A549 (cell line): ENCODE measurements at places on chromosomes 6 and 20. TPM values are rescaled to one million over a fixed set of nuclear protein-coding genes. Genes with fewer than 3 reads are reported as not detected.

Gene MGME1
- 46.6 to 49.7 TPM (median 46.9 TPM) in 3 replicates for polyA plus RNA-seq

GRCh38 chr6:46136831-46137230 is 7.0 kb downstream of the ENPP4 start:
- no peak for DNase-seq

DNA sequence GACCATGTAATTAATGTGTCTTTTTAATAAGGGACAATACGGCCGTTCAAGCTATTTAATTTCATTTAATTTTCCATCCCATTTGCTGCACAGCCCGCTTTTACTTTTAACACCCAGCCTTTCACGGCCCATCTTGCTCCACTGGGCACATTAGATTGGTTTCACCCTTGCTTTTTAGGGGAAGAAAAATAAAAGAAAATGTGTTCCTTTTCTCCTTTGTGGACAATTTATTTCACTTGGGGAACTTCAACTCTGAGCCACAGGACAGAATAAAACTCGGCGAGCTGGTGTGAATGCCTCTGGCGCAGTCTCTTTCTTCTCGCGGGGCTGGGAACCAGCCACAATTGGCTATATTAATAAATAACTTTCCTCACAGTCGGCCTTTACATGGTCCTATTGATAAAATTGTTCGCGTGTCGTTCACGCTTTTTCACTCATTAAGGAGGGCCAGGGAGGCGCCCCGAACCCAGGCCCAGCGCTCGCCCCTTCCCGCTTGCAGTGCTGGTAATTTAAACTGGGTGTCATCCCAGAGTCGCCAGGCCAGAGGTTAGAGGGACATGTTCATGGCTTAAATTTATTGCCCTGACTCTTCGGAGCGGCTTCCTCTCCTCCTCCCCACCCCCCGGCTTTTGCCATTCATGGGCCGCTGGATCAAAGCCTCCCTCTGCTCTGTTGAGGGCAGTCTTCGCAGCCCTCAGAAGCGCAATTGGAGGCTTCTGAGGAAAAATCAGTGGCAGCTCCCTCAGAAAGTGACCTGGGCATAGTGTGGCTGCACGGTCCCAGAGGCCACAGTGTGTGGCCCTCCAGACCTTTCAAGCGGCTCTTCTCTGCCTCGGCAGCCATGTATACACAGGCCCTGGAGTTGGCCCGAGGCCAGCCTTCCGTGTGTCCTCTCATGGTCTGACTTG is 2.2 kb upstream of the PRDM13 start:
- no peak for DNase-seq

GRCh38 chr6:166745801-166746668 is 119.0 kb upstream of the RPS6KA2 start:
- no peak for DNase-seq

DNA sequence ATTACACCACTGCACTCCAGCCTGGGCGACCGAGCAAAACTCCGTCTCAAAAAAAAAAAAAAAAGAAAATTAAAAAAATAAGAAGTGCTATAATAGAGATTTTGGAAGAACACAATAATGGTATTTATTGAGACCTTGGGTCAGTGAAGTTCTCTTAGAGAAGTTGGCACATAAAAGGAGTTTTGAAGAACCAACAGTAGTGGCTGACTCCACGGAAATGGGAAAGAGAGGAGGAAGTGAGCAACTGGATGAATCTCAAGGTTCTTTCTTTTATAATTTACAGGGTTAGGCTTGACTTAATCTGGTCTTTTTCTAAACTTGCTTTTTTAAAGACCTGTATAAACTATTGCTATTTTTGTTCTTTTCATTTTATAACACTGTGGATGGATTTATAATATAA is 52.8 kb downstream of the TOMM6 start:
- no peak for DNase-seq

DNA sequence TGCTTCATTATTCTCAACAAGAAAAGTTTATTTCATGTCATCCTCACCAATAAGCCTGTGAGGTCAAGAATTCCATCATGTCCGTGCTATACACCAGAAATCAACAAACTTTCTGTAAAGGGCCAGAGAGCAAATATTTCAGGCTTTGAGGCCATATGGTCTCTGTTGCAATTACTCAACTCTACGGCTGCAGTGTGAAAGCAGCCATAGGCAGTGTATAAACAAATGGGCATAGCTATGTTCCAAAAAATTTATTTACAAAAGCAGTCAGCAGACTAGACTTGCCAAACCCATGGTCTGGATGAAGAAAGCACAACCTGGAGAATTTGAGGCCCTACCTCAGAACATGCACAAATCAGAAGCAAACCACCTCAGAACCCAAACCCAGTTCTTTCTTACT is 118.5 kb downstream of the PCSK2 start:
- no peak for DNase-seq

- DNase-seq: no peak
Observed at GRCh38 chr6:113558966-113559365, 298.2 kb upstream of the MARCKS start.

DNA sequence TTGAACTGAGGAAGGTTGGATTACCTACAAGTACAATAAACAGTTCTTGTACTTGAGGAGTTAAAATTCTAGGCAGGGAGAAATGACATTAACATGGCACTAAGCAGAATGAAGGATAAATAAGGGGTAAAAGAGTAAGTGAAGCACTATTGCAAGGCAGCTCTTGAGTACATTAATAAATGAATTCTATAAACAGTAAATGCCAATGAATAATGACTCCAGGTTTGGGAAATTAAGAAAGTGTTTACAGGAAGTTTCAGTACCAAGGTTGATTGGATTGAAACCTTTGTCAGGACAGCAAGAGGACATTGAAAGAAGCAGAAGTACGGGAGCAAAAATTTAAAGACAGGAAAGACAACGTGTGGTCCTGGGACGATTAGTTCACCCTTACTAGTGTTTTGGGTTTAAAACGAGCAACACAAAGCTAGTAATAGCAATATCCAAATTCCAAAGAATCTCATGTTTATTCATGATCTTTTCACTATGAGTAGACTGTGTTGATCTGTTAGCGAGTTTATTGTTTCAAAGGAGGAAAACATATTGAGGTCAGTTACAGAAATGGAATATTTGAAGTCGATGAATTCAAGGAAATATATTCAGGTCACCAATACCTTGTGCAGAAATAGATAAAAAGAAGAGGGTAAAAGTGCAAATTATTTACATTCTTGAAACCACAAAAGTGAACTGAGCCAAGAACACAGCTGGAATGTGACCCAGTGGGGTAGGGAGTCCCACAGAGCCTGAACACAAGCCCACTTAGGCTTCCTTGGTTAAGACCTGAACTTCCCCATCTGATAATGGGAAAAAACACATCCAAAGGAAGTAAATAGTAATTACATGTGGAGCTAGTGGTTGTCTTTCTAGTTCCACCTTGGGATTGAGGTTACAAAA is 80.8 kb downstream of the MKKS start:
- peak; percentile 31 for DNase-seq
